ENCODE measurements at places on chromosomes 7 and 10.

- H3K4me3 ChIP-seq = no peak overlapping the region
- no peaks in the 10 kb centered on the region for H3K27me3 ChIP-seq
- ATAC-seq = no peak
Observed at GRCh38 chr7:47587351-47587750, 5.4 kb upstream of the TNS3 start.

- H3K4me3 ChIP-seq = peak overlapping the region; percentile 88
- peak; percentile 59 for ATAC-seq
- peaks cover 29% of the 10 kb centered on the region for H3K4me1 ChIP-seq
- peaks cover 15% of the 10 kb centered on the region for H3K27me3 ChIP-seq
- no peaks in the 10 kb centered on the region for H3K36me3 ChIP-seq
- H3K27ac ChIP-seq = peak overlapping the region; percentile 61
Observed at GRCh38 chr7:22549667-22550513, 49.9 kb upstream of the STEAP1B start.

DNA sequence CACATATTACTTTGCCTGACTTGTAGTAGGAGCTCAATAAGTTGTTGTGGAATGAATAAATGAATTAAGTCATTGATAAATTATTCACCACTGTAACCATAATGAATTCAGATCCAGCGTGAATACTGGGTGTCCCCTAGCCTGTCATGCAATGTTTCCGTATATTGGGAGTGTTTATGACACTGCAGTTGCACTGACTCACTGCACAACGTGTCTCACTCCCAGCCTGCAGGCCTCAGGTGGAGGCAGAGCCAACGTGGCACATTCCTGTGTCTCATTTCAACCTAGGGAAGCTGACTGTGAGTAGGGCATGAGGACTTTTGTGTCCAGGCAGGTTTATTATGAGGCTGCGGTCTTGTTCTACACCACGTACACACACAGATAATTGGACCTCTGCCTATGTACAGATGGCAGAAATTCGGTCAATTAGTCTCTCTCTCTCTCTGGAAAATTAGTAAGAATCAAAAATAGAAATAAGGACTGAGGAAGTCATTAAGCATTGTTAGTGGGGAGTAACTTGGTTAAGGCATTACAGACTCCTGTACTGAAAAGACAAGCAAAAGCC, 299.1 kb upstream of the IGFBP3 start:
- H3K4me3 ChIP-seq = no peak overlapping the region
- H3K36me3 ChIP-seq = no peaks in the 10 kb centered on the region
- ATAC-seq = no peak
- no peaks in the 10 kb centered on the region for H3K27me3 ChIP-seq
- no peak overlapping the region for H3K27ac ChIP-seq

DNA sequence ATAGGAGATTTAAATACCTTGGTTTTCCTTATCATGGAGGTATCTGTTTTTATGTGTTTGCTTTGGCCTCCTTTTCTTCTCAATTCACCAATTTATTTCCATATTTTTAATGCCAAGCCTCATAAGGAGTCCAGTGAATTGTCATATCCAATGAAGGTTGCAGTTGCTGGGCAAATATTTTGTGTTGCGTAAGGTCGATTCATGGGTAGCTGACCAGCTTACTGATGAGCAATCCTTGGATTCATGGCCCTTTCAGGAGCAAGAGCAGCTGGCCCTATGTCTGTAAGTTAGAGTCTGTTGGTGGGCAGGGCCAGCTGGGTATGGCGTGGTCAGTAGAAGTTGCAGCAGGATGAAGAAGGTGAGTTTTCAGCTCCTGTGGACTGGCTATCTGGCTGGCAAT, 182.9 kb downstream of the PFKFB3 start:
- H3K36me3 ChIP-seq = peaks cover 18% of the 10 kb centered on the region
- H3K27ac ChIP-seq = peak overlapping the region; percentile 57
- H3K4me1 ChIP-seq = peaks cover 20% of the 10 kb centered on the region
- no peak for ATAC-seq

DNA sequence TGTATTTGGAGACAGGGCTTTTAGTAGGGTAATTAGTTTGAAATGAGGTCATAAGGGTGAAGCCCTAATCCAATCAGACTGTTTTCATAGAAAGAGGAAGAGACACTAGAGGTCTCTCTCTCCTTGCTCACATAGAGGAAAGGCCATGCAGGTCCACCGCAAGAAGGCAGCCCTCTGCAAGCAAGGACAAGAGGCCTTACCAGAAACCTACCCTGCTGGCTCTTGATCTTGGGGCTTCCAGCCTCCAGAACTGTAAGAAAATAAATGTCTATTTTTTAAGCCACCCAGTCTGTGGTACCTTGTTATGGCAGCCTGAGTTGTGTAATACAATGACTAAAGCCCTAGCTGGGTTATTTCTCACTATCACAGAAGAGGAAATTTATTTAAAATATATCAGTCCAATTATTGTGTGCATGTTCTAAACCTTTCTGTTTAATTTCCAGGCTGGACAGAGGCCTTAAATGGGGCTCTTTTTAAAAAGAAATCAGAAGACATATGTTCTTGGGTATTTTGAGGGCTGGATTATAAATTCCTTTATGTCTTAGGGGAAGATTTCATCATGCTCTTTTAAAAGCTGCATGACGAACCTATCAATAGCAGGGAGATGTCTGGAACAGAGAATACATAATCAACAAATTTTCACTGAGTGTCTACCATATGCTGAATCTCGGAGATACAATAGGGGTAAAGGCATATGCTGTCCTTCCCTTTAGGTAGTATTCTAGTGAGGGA, 12.9 kb upstream of the TMEM26 start:
- H3K4me3 ChIP-seq = no peak overlapping the region
- H3K36me3 ChIP-seq = no peaks in the 10 kb centered on the region
- no peaks in the 10 kb centered on the region for H3K27me3 ChIP-seq
- no peak for ATAC-seq

DNA sequence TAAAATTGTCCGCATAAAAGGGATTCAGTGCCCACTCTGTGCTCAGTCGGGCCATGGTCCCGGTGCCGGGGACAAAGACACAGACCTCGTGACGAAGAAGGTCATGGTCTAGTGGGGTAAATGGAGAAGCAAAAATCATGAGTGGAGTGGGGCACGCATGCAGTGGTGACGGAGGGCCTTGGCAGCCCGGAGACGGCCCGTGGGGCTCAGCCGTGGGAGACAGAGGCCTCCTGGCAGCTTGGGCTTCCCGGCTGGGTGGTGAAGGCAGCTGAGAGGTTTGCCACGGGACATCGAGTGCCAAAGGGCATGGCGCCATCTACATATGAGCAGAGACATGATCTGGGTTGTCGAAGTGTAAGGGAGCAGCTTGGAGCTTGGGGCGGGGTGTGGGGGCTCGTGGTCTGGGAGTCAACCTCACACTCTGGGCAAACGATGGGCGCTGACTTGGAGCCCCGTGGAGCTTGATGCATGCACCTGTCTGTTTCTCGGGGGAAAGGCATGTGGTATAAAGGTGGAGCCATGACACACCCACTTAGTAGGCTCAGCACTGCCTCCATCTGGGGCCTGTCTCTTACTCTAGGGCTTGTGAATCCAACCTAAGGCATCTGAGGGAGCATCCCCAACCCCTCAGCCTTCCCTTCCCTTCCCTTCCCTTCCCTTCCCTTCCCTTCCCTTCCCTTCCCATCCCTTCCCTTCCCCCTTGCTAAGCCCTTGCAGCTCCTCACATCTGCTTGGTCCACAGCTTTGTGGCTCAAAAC, 151.0 kb upstream of the INSYN2A start:
- no peak for ATAC-seq
- H3K4me3 ChIP-seq = no peak overlapping the region
- H3K4me1 ChIP-seq = no peaks in the 10 kb centered on the region
- no peaks in the 10 kb centered on the region for H3K27me3 ChIP-seq

DNA sequence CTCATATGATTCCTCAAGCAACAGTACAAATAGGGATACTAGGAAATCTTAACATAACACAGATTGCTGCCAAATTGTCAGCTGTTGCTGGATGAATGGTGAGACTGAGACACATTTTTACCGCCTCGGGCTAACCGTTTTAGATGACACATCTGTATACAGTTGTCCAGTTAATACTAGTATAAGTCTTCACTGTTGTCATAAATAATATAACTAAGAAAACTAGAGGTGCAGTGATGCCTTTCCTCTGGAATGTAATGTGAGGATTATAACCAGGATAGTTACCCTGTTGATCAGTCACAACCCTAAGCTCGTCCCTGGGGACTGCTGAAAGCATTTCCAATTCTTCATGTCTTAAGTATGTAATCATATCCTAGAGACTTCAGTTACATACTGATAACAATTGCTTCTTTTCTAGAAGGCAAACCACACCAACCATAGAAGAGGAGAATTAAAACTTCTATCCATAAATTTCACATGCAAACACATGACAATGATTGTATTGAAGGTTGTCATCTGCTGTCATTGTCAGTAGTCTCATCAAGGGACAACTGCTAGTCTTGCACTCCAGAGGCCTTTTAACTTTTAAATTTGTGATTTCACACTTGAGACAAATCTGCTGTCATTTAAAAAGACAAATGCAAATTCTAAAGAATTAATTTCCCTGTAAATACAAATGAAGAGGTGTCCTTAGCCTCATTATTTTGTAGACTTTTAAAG, 100.4 kb upstream of the SEMA3D start:
- H3K4me3 ChIP-seq = no peak overlapping the region
- H3K36me3 ChIP-seq = no peaks in the 10 kb centered on the region
- peaks cover 24% of the 10 kb centered on the region for H3K4me1 ChIP-seq
- H3K27ac ChIP-seq = no peak overlapping the region

All from stimulated activated memory B cell treated with anti-CD40 and anti-IgM and Interleukin-4, amounts not matched to agents 10 μg/mL and 1 μg/mL and 100 μg/mL, for 72 hours (primary cell).